ENCODE measurements at places on chromosomes 6 and 20. TPM values are rescaled to one million over a fixed set of nuclear protein-coding genes. Genes with fewer than 3 reads are reported as not detected.

- no peak for DNase-seq
- no peak overlapping the region for H3K4me3 ChIP-seq
- no peaks in the 10 kb centered on the region for H3K4me1 ChIP-seq
- no peaks in the 10 kb centered on the region for H3K36me3 ChIP-seq
Measured at GRCh38 chr6:135128268-135128914, 52.7 kb upstream of the MYB start.

MPC1 gene
- total RNA-seq: 214 TPM

- DNase-seq: peak; percentile 35
- no peaks in the 10 kb centered on the region for H3K36me3 ChIP-seq
- H3K27me3 ChIP-seq: peaks cover 33% of the 10 kb centered on the region
Measured at GRCh38 chr6:158854214-158855101, 35.3 kb upstream of the EZR start.

DNA sequence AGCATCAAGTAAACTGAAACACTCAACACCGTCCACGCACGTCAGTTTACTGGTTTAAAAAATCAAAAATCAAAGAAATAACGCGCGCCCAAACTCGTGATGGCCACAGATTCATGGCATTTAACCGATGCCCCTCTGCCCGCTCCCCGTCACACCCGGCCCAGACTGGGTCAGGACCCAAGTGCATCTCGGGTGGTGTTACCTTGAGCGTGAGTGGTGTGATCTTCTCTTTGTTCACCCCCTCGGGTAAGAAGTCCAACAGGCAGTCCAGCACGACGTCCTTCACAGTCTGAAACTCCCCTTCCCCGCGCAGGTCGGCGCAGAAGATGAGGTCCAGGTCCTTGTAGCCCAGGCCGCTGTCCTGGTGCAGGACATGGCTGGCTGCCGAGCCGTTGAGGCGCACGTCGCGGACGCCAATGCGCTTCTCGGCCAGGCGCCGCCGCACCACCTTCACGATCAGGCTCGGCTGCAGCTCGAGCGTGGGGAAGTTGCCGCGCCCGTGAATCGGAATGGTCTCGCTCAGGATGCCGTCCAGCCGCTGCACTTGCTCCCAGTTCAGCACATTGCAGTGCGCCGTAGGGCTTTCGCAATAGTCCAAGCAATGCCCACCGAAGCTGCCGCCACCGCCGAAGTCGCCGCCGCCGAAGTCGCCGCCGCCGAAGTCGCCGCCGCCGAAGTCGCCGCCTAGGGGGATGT is 945 bp downstream of the TENT5A start:
- H3K36me3 ChIP-seq: peaks cover 9% of the 10 kb centered on the region
- H3K27me3 ChIP-seq: no peaks in the 10 kb centered on the region
- peaks cover 42% of the 10 kb centered on the region for H3K4me1 ChIP-seq
- peak overlapping the region; percentile 92 for H3K27ac ChIP-seq
- peak overlapping the region; percentile 90 for H3K4me3 ChIP-seq

- H3K27ac ChIP-seq: no peak overlapping the region
- no peak for DNase-seq
- peaks cover 11% of the 10 kb centered on the region for H3K4me1 ChIP-seq
- H3K36me3 ChIP-seq: no peaks in the 10 kb centered on the region
- H3K27me3 ChIP-seq: peaks cover 57% of the 10 kb centered on the region
Measured at GRCh38 chr20:62741701-62742491, 33.3 kb downstream of the NTSR1 start.

- no peak overlapping the region for H3K4me3 ChIP-seq
- H3K4me1 ChIP-seq: peaks cover 23% of the 10 kb centered on the region
- no peak overlapping the region for H3K27ac ChIP-seq
- DNase-seq: no peak
- H3K36me3 ChIP-seq: peaks cover 3% of the 10 kb centered on the region
Measured at GRCh38 chr6:4935486-4935885, 68.4 kb downstream of the RPP40 start.

SYTL3 gene
- total RNA-seq: 0.17 TPM

DNA sequence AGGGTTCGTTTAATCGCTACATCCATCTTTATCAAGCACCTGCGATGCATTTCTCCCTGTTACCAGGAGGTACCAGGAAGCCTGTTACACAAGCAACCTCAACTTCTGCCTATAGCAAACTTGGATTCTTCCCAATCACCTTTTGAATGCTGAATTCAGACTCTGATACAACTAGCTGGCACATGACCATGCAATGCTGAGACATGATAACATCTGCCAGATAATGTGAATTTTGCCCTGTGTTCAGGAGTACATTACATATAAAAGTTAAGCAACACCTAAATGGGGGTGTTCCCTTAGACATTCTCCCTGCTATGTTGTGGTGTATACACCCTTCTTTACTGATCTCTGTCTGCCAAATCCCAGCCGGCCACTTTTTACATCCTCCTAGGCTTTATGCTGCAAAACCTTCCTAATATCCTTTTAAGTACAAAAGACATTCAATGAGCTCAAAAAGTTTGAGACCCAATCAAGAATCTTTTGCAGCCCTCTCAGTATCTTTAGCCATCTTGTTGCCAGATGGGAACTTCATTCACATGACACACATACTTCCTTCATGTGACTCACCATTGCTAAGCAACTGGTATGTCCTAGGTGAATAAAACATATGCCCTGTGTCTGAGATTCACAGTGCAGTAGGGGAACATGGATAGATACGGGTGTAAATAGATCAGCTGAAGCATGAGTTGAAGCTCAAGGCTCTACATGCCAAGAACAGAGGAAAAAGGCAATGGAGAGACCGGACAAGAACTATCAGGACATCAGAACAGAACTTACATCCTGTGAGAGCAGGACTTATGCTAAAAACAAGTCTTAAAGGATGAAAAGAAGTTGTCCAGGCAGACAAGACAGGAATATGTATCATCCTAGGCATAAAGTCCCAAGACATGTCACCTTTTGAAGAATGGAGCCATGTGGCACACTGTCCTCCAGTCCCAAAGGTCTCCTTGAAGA is 84.3 kb downstream of the ZHX3 start:
- no peaks in the 10 kb centered on the region for H3K27me3 ChIP-seq
- DNase-seq: no peak
- peaks cover 30% of the 10 kb centered on the region for H3K4me1 ChIP-seq
- H3K27ac ChIP-seq: no peak overlapping the region

DNA sequence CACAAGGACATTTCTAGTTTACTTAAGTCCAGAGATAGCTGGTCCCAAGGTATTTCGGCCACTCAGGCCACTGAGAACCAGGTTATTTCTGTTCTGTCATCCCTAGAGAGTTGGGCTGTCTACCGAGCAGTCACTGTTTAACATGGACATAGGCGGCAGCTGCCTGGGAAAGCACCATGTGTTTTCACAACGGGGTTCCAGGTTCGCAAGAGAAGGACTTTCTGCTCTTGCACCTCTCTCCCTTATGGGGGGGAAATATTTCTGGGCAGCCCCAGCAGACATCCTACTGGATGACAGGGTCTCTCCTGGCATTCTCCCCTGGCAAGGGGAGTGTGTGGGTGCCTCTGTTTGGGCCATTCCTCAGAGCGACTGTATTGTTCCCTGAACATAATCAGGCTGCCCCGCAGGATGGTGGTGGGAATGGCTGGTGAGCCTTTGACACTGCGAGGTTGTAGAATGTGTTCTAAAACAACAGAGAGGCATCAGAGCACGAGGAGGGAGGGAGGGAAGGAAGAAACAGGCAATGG is 64.4 kb upstream of the DUSP22 start:
- no peaks in the 10 kb centered on the region for H3K27me3 ChIP-seq
- no peak for DNase-seq
- peaks cover 17% of the 10 kb centered on the region for H3K4me1 ChIP-seq
- no peak overlapping the region for H3K27ac ChIP-seq
- no peaks in the 10 kb centered on the region for H3K36me3 ChIP-seq
- no peak overlapping the region for H3K4me3 ChIP-seq

- H3K27ac ChIP-seq: peak overlapping the region; percentile 65
- H3K27me3 ChIP-seq: no peaks in the 10 kb centered on the region
- no peak overlapping the region for H3K4me3 ChIP-seq
Measured at GRCh38 chr6:53119772-53120409, 28.8 kb downstream of the GCM1 start.

KHDRBS2 gene
- total RNA-seq: not detected

DNA sequence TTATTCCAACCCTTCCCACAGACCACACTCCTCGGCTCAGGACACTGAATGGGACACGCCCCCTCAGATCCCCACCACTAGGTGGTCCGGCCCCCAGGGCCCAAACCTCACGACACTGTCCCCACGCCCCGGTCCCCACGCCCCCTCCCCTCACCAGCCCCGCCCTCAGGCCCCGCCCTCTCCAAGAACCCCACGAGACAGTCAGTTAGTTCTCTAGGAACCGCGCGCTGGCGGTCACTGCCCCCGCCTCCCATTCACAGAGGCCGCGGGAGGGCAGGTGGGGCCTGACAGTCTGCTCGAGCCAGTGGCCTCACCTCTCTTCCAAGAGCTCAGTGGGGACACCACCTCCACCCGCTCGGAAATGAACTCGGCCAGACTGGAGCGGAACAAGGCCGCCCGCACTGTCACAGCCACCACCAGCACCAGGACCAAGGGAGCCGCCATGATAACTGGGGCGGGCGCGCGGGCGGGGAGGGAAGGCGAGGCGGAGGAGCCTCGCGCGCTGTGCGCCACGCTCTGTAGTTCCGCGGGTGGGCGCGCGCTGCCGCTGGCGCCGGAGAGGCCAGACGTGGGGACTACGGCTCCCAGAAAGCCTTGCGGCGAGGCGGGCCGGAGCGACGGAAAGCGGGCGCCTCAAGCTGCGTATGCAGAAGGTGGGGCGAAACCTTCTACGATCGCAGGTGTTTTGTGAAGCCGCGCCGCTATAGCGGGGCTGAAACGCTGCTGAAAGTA is at the start of gene PIGU:
PIGU (minus strand) TSS at position 451 of the 732 bp plus-strand sequence; CDS start at position 444, 7 bp downstream.
- peaks cover 29% of the 10 kb centered on the region for H3K4me1 ChIP-seq
- no peaks in the 10 kb centered on the region for H3K36me3 ChIP-seq
- DNase-seq: peak; percentile 95
- H3K4me3 ChIP-seq: peak within 1 kb of the TSS; percentile 96
- no peaks in the 10 kb centered on the region for H3K27me3 ChIP-seq

RIPPLY2 gene
- not detected for total RNA-seq

GRCh38 chr6:154606457-154606856 is 96.0 kb upstream of the CNKSR3 start:
- no peaks in the 10 kb centered on the region for H3K36me3 ChIP-seq
- H3K27ac ChIP-seq: no peak overlapping the region
- no peak for DNase-seq
- H3K4me3 ChIP-seq: no peak overlapping the region

DNA sequence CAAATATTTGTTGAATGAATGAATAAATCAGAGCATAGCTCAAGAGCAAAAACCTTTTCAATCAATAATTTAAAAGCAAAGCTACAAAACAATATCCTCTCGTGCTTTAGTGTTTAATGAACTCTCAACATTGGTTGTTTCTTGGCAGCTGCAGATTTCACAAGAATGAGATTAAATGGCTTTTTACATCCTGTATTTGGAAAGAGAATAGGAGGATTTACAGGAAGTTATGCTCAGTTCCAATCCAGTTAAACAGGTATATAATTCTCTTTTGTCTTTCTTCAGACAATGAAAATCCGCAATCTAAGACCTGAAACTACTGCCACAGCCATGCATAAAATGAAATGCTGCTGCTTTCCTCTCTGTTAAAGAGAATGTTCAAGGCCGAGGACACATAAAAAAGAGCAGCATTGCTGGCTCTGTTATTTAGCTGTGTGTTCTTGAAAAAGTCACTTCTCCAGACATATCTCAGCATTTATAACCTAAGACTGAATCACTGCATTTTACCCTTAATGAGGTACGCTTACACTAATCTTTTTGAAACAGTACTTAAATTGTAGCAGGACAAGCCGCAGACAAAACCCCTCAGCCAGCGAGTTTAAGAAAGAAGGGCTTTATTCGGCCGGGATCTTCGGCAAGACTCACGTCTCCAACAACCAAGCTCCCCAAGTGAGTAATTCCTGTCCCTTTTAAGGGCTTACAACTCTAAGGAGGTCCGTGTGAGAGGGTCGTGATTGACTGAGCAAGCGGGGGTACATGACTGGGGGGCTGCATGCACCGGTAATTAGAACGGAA is 3.6 kb downstream of the C6orf52 start:
- peaks cover 28% of the 10 kb centered on the region for H3K4me1 ChIP-seq
- no peak overlapping the region for H3K27ac ChIP-seq
- no peak for DNase-seq
- no peak overlapping the region for H3K4me3 ChIP-seq
- H3K27me3 ChIP-seq: peaks cover 13% of the 10 kb centered on the region

DNA sequence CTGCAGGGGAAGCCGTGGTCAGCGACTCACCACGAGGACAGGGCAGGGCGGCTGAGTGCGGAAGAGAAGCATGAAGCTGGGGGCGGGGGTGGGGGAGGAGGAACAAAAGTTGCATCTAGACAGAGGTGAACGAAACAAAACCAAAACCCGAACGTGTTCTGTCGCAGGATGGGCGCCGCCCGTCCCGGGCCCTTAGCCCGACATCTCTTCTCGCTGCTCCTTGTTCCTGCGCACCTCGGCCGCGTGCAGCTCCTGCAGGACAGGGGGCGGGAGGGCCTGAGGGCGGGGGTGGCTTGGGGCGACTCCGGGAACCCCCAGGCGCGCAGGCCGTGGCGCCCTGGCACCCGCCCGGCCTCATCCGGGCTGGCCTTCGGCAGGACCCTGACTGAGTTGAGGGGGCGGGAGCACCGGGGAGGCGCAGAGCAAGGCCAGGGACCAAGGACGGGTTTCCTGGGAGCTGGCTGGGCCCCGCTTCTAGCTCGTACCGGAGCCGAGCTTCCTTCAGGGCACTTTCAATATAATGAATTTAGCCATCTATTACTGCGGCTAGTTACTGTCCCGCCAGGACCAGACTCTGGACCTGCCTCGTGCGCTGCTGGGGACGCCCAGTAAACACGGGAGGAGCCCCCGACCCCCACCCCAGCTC is 12.0 kb downstream of the STMN3 start:
- no peaks in the 10 kb centered on the region for H3K36me3 ChIP-seq
- H3K27me3 ChIP-seq: no peaks in the 10 kb centered on the region
- peaks cover 22% of the 10 kb centered on the region for H3K4me1 ChIP-seq
- peak overlapping the region; percentile 67 for H3K4me3 ChIP-seq
- H3K27ac ChIP-seq: peak overlapping the region; percentile 31

CCN5 gene
- total RNA-seq: not detected

EPPIN gene
- not detected for total RNA-seq

- H3K4me1 ChIP-seq: peaks cover 11% of the 10 kb centered on the region
- DNase-seq: no peak
- peak overlapping the region; percentile 80 for H3K27ac ChIP-seq
- H3K27me3 ChIP-seq: no peaks in the 10 kb centered on the region
Measured at GRCh38 chr6:89828988-89829471, 650 bp upstream of the CASP8AP2 start.
